ENCODE measurements at places on chromosomes 4 and X.

DNA sequence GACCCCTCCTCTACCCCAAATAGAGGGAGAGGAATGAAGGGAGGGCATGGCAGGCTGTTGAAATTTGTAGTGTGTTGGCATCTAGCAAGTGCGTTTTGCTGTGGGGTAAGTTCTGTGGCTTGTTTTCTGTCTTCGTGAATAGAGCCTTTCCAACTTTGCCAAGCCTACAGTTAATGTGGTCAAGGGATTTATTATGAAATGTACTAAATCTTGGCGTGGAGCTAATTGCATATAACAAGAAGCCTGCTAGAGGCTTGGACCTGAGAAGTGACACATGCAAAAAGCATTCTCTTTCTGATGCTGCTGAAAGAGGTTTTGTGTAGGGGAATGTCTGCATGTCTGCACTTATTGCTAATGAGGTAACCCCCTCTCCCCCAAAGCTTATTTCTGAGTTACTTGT is 132.2 kb downstream of the BMPR1B start:
- DNase-seq = no peak

- no peak for DNase-seq
These were observed 857.0 kb upstream of the LCORL start for GRCh38 chr4:18878561-18878960.

GRCh38 chr4:168421671-168422070 is 58.6 kb downstream of the DDX60L start:
- no peak for DNase-seq

- DNase-seq = no peak
These were observed 18.6 kb upstream of the FRMD7 start for GRCh38 chrX:132146456-132146855.

DNA sequence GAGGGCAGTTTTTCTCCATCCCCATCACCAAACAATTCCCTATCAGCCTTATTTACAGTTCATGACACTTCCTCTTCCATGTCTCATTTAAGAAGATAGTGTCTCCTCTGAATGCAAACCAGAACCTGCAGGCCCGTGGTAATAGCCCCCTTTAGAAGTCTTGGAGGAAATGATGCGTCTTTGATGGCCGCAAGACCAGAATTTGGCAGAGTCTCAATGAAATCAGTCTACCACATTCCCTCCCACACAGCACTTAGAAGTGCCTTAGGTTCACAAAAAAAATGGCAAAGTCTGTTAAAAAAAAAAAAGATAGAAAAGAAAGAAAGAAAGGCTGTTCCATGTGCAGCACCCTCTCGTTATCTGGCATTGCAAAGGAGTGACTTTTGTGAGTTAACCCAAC is 2.1 kb upstream of the KDR start:
- DNase-seq = no peak

- DNase-seq = peak; percentile 67
These were observed at the start of gene PPP2R2C for GRCh38 chr4:6472387-6473263. TSS of gene PPP2R2C (minus strand) at chr4:6472614. CDS start at chr4:6472229, 385 bp downstream.

GRCh38 chrX:152958524-152959465 is 35.1 kb downstream of the PNMA5 start:
- peak; percentile 93 for DNase-seq

DNA sequence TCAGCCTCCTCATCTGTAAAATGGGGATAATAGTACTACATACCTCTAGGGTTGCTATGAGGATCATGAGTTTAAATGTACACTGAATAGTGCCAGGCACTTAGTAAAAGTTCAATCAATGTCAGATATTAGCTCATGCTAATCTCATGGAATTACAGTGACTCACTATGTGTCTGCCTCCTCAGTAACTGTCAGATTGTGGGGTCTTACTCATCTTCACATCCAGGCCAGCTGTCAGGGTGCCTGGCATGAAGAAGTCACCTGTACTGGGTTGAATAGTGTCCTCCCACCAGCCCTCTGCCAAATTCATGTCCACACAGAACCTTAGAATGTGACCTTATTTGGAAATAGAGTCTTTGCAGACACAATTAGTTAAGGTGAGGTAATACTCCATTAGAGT is 54.3 kb upstream of the STIM2 start:
- DNase-seq = no peak

- DNase-seq = no peak
These were observed 509.0 kb downstream of the KLHL13 start for GRCh38 chrX:117607561-117607960.

All from HEK293T (cell line).